ENCODE measurements at places on chromosomes 1 and 21. TPM values are rescaled to one million over a fixed set of nuclear protein-coding genes. Genes with fewer than 3 reads are reported as not detected.

Gene MIS18A
- 4.7 TPM for total RNA-seq

Gene SLFNL1
- total RNA-seq: 4.8 TPM

DNA sequence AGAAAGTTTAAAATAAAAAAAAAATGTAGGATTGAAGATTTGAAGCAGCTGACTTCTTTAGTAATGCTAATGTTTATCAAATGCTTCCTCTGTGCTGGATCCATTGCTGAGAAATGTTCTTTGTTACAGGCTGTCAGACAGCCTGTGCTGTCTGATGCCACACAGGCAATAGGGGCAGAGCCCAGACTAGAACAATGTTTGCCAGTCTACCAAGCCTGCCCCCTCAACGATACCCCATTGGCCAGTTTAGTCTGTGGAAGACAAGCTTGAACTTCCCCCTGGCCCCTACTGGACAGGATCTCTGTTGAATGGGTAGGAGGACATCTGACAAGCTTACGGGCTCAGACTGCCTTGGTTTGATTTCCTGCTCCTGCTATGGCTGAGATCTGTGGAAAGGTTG, 79.4 kb downstream of the PAPPA2 start:
- no peak for DNase-seq

DNA sequence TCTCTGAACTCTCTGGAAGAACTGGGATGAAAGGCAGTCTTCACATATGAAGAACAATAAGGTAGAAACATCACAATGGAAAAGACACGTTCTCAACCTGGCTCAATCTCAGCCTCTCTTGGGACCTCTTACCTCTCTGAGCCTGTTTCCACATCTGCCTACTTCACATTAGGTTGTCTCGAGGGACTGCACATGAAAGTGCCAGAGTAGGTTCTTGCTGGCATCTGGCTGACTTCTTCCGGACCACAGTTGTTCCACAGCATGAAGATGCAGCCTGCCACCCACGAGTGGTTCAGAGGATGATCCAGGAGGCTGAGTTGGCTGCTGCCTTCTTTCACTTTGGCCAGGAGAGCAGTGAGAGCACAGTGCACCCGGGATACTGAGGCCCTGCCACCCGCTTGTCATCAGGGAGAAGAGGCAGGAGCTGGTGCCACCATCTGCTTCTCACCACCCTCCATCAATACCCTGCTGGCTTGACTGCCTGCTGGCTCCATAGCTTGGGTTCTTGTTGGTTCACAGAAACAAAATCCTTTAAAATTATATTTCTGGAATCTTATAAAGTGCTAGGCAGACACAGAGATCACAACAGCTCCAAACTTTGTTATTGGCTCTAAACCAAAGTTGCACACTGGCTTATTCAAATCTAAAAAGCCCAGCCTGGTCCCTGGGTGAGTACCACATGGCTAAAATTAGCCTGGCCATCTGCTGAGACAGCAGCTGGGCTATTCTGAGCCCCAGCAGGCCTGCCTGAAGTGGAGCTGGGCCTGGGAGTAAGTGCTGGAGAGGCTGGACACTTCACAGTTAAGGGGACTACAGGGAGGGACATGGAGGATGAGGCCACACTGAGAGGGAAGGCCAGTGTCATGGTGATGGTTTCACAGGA, 46.9 kb upstream of the LIN9 start:
- DNase-seq: no peak

Gene FUCA1
- 54.2 TPM for total RNA-seq

DNA sequence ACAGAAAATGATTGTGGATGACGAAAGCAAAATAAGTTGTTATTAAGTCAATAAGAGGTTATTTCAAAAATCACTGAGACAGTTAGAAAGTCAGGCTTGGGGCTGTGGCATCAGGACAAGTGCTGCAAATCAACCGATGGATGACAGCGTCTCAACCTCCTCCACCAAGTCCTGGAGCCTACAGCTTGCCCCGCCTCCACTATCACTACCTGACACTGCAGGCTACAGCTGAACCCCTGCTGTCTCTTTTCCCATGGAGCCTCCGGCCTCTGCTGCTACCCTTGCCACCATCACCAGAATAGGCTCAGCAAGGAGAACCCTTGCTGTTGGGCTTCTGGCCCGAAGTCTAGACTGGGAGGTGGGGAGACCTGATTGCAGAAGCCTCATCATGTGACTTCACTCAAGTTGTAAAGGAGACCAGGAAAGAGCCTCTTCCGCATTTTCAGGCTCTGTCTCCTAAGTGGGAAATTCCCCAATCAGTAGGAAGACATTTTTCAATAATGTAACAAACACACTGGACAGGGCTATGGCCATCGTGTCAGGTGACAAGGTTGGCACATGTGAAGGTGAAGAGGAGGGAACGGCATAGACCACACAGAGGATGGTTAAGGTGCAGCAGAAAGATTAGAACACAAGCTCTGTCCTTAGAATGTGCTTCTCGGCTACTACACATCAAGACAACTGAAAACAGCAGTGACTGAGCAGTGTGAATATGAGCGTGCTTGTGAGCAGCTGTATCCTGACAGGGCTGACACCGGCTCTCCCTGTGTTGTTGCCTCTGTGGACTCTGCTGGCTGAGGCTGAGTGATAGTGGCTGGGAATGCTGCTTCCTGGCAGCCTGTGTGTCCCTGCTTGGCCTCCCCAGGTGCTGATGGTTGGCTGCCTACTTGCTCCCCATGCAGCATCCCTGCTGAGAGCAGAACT, 660.7 kb downstream of the PTPRU start:
- no peak for DNase-seq

- DNase-seq: no peak
Observed at GRCh38 chr21:42650033-42650370, 3.4 kb upstream of the PDE9A start.

DNA sequence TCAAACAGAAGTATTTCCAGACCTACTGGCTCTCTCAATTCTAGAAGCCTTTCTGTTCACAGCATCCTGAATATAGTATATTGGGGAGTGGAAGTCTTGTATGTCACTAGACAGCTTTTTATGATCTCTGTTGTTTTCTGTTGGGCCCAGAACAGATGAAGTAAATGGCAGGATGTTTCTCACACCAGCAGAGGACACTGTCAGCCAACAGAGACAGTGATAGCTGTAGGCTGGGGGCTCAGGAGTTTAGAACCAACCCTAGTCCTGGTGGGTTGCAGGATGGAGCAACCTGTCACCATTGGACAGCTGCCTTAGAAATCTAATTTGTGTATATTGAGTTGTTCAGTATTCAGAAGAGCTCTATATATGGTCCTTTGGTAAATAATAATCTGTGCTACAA, 16.9 kb downstream of the AGO1 start:
- no peak for DNase-seq

- DNase-seq: no peak
Observed at GRCh38 chr1:93095804-93096585, 16.9 kb downstream of the MTF2 start.

Gene B3GALT5
- 1.5 TPM for total RNA-seq

- DNase-seq: no peak
Observed at GRCh38 chr1:168637350-168637991, 61.1 kb downstream of the XCL1 start.

GRCh38 chr1:226682871-226683814, 55.9 kb downstream of the ITPKB start:
- no peak for DNase-seq

DNA sequence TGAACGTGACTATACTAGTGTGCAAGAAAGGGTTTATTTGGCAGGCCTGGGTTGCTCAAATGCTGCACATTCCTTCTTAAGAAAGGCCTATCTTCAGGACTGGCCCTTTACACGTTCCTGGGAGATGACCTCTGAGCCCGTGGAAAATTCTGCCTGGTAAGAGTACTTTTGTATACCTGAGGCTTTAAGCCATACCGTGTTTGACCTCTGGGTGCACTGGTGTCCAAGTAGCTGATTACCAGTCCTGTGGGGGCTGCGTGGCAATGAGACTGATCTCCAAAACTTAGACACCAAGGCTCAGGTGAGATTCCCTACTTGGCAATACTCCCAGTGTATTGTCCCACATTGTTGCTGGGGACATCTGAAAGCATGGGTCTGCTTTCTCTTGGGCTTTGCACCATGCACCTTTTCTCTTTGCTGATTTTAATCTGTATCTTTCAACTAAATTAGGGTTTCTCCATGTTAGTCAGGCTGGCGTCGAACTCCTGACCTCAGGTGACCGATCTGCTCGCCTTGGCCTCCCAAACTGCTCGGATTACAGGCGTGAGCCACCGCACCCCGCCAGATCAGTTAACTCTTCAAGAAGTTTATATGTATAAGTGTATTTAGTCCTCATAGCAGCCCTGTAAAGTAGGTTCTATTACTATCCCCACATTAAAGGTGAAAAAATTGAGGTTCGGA, 44.5 kb downstream of the TRIM33 start:
- no peak for DNase-seq

Gene FLG
- total RNA-seq: not detected

GRCh38 chr1:77874804-77875445, 13.5 kb upstream of the NEXN start:
- DNase-seq: no peak

DNA sequence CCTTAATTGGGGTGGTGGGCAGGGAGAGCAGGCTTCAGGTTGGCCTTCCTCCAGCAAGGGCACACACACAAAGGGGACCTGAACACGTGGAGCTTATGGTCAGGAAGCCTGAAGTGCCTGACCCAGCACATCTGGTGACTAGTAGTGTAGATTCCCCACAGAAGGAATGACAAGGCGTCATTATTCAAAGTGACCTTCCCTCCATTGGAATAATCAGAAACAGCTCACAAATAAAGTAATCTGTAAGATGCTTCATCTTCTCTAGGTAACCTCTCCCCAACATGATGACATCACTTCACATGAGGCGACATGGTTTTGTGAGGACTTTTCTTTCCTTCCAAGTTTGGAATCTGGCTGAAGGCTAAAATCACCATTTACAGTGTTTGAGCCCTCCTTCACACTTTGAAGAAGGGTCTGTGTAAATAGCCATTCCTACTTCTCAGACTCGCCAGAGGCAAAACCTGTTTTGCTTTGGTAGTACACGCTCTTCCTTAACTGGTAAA, 32.8 kb upstream of the ERG start:
- no peak for DNase-seq

Gene GSTM1
- total RNA-seq: not detected

Gene OR10R2
- not detected for total RNA-seq

GRCh38 chr1:39671433-39671792, 494 bp downstream of the NT5C1A start:
- no peak for DNase-seq

DNA sequence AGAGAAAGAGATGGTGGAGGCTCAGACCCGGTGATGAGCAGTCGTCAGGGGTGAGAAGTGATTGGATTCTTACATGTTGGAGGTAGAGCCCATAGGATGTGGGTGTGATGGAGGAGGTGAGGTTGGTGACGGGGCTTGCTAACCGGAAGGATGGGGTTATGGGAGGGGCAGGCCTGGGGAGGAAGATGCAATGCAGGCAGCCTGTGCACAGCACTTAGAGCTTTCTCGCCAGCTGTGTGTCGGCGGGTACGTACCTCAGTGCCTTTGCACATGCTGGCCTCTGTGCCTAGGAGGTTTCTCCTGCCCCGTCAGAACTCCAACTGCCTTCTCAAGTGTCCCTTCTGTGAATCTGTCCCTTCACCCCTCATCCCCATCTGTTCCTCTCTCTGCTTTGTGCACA, 2.9 kb upstream of the BSND start:
- no peak for DNase-seq

Gene ACTL8
- total RNA-seq: not detected

Gene CEP104
- total RNA-seq: 53.9 TPM

Gene TRABD2B
- total RNA-seq: 1.8 TPM

- no peak for DNase-seq
Observed at GRCh38 chr1:18104546-18105100, 3.0 kb upstream of the IGSF21 start.
